ENCODE measurements at places on chromosomes 1 and 21. TPM values are rescaled to one million over a fixed set of nuclear protein-coding genes. Genes with fewer than 3 reads are reported as not detected.

The TNFRSF4 gene
- 1.4 TPM for polyA plus RNA-seq

The CFAP107 gene
- 1.4 TPM for polyA plus RNA-seq

The CFAP126 gene
- 1.2 TPM for polyA plus RNA-seq

The ERG gene
- 15.7 TPM for polyA plus RNA-seq

The SPATA45 gene
- not detected for polyA plus RNA-seq

The MORN1 gene
- polyA plus RNA-seq: 7.7 TPM
